ENCODE measurements at places on chromosomes 13 and 19.

DNA sequence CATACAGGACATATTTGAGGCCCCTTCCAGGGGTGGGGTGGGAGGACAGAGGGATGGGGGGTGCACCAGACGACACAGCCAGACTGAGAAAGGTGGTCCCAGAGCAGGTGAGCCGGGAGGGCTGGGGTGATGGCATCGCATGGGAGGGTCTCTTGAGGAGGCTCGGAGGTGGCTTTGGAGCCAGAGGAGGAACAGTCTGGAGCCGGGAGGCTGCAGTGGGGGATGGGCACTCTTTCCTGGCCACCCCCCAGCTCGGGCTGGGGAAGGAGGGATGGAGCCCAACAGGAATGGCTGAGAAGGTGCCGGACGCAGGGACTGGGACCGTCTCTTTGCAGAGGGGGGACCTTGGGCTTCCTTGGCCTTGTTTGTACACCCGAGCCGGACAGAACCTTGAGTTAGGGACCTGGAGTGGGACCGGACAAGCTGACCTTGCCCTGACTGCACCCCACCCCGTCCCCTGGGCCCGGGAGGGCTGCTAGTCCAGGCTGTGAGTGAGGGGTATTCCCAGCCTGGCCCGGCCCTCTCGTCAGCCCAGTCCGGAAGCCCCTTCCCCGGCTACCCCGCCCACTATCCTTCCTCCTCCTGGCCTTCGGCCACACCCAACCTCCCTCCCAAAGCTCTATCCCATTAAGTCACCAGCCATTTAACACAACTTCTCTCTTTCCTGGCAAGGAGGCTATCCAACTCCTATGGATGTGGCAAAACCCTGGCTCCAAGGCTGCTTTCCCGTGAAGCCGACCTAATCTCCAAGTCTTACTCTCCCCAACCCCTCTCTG lies 816 bp upstream of the TBXA2R start:
- peak; percentile 28 for DNase-seq

DNA sequence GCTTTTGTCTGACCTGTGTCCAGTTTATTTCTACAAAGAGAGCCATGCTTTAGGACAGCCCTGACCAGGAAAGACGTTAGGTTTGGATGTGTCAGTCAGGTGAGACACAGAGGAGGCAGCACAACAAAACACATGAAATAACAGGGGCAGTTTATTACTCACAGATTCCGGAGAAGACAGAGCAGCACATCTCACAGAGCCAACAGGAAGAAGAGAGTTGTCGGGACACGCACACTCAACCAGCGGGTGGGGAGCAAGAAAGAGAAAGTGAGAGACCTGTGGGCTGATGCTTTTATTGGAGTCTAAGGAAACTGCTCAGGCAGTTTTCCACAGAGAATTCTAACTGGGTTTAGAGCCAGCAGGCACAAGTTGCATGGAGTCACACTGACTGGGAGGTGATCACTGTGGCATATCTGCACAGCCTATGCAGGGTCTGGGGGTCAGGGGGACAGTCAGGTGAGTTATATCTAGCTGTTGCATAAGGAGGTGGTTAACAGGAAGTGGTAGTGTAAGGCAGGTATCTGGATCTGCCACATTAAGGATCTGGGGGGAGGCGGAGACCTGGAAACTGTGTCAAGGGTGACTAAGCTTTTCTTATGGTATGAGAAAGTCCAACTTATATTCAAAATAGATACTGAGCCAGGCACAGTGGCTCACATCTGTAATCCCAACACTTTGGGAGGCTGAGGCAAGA lies 24.1 kb upstream of the CEACAM20 start:
- DNase-seq: peak; percentile 36

DNA sequence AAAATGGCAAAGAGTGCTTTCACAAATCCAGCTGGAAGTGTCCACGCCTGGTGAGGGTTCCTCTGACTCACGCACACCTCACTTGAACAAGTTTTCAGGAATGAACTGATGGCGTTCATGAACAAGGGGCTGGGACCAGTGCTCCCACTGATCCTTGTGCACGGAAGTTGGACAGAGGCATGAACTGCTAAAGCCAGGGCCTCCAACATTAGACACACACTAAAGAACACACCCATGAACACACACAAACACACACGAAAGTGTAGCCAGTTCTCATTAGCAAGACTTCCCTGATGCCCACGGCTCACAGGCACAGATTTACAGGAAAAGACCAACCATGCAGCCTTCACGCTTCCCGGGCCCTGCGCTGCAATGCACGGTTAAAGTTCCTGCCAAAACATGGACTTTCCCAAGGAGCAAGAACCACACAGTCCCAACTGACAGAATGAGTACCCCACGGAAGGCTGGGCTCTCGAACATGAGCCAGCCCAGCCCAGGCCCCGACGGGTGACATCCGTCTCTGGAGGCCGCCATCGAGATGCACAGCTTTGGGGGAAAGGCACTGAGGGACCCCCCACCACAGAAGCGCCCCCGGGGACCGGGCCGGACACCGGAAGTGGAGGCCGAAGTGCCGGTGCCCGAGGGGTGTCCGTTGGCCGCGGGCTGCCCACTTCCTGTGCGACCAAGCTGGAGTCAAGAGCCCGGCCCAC lies 808 bp downstream of the DNMT1 start:
- DNase-seq: peak; percentile 86

DNA sequence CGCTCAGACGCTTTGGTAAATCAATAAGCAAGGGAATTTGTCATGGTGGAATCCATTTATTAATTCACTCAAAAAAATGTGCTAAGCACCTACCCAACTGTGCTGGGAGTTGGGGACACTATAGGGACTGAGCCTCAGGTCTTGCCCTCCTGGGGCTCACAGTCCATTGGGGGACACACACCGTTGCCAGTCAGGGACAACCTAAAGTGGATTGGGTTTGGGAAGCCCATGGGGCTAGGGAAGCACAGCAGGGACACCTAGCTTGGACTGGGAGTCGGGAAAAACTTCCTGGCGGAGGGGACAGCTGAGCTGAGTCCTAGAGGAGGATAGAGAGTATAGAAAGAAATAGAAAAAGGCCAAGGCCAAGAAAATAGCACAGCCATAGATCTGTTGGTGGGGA lies 8.5 kb downstream of the FOSB start:
- DNase-seq: no peak

DNA sequence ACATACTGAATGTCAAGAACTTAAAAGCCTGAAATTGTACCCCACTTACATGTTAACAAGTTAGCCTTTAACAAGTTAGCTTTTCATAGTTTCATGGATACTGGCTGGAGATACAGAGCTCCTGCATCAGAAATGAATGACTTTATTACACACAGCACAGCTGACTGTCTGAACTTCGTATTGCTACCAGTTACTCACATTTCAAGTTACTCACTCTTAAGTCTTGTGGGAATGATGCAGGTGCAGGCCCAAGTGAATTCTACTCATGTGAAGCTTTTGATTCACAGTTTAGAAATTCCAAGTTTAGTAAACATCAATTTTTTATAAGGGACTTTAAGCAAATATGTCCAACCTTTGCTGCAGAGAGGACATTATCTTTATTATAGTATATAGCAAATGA lies 762.2 kb upstream of the PRR20A start:
- DNase-seq: no peak

GRCh38 chr13:106415442-106415841 lies 120.0 kb downstream of the EFNB2 start:
- DNase-seq: no peak
